ENCODE measurements at places on chromosomes 3 and 15.

- DNase-seq, result peak; percentile 12
Observed at GRCh38 chr15:82647045-82647834, at the start of gene CPEB1. TSS of gene CPEB1 (minus strand) at chr15:82647363. CDS start at chr15:82628459, 18,904 bp downstream.

- no peak for DNase-seq
Observed at GRCh38 chr15:95812491-95812890, 518.0 kb upstream of the NR2F2 start.

DNA sequence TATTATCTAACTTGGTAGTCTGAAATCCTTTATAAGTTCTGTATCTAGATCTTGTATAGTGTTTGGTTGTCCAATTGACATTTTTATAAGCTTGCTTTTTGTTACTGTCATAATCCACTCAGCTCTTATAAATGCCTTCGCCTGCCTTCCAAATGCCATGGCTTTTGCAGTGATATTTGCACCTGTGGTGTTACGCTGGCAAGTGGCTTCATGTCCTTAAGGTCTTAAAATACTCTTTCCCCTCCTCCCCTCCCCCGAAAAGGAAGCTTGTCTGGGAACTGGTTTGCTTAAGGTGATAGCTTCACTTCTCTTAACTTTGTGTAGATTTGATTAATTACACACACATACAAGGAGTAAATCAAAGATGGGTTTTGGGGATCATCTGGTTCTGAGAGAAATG is 62.0 kb downstream of the ABHD2 start:
- no peak for DNase-seq

DNA sequence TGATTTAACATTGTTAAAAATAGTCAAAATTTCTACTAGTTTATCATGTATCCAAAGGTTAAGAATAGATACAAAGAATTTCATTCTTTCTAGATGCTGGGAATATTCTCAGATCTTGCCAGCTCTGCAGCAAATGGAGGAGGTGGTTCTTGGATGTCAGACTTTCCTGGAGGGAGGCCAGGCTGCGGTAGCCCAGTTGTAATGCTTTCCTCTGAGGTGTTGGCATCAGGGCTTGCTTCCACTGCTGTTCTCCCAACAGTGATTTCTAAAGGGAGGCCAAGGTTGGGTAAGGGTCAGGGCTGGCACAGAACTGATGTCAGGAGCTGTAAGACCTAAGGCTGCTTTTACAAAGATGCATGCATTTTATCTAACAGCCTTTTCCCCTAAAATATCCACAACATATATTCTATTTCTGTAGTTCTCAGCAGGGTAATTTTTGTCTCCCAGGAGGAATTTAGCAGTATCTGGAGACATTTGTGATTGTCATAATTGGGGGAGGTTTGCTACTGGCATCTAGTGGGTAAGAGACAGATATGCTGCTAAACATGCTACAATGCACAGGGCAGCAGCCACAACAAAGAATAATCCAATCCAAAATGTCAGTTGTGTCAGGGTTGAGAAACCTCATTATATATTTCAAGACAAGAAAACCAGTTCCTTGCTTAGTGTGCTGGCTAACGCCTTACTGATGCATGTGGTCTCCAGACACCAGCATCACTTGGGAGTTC is 42.0 kb upstream of the SPTSSB start:
- DNase-seq, result no peak

DNA sequence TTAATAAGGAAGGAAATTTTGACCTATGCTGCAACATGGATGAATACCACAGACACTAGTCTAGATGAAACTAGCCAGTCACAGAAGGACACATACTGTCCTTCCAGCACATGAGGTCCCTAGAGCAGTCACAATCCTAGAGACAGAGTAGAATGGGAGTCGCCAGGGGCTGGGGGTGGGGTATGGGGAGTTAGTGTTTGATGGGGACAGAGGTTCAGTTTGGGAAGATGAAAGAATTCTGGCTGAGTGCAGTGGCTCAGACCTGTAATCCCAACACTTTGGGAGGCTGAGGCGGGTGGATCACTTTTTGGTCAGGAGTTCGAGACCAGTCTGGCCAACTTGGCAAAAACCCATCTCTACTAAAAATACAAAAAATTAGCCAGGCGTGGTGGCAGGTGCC is 99.2 kb downstream of the TPRA1 start:
- no peak for DNase-seq

GRCh38 chr3:172808969-172809546 is 58.5 kb downstream of the ECT2 start:
- peak; percentile 35 for DNase-seq

DNA sequence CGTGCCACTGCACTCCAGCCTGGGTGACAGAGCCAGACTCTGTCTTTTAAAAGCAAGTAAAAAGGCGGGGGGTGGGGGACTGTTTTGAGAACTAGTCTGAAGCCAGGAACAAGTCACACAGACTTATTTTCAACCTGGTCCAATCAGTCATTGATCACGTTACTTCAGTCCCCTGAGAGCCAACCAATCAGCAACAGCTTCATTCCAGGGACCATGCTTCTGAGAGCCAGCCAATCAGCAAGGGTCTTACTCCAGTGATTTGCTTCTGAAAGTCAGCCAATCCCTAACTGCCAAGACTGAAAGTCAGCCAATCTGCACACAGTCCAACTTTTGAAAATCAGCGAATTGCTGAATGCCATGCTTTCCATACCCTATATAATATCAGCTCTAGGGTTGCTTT is 48.6 kb upstream of the C15orf39 start:
- DNase-seq, result no peak

DNA sequence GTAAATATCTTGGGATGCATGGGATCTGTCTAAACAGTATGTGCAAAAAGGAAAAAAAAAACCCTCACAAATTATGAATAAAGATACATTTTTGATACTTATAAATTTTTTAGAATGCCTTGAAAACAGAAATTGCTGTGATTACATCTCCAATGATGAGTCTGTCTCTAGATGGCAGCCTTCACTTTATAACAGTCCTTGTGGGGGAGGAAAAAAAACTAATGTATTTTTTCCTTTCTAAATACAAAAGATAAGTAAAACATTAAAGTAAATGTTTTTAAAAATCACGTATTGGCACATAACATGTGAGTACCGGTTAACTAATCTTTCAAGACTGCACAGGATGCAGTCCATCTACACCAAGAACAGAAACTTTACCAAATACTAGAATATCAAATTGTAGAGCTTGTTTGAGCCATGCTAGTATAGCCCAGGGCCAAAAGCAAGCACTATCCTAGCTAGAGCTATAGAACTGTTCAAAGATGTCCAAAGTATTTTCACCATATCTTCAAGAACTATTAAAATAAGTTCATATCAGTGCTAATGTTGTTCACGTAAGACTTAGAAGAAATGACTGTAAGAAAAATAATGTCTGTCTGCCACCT is 206.4 kb downstream of the STAG1 start:
- DNase-seq, result no peak

GRCh38 chr3:87207460-87207859 is 19.6 kb upstream of the CHMP2B start:
- no peak for DNase-seq
